ENCODE measurements at places on chromosomes 5 and 9. TPM values are rescaled to one million over a fixed set of nuclear protein-coding genes. Genes with fewer than 3 reads are reported as not detected.

- no peak overlapping the region for H3K27ac ChIP-seq
- H3K4me1 ChIP-seq, result no peaks in the 10 kb centered on the region
- H3K27me3 ChIP-seq, result no peaks in the 10 kb centered on the region
- no peak for DNase-seq
- H3K4me3 ChIP-seq, result no peak overlapping the region
Observed at GRCh38 chr5:145587308-145587672, 247.9 kb downstream of the PRELID2 start.

DNA sequence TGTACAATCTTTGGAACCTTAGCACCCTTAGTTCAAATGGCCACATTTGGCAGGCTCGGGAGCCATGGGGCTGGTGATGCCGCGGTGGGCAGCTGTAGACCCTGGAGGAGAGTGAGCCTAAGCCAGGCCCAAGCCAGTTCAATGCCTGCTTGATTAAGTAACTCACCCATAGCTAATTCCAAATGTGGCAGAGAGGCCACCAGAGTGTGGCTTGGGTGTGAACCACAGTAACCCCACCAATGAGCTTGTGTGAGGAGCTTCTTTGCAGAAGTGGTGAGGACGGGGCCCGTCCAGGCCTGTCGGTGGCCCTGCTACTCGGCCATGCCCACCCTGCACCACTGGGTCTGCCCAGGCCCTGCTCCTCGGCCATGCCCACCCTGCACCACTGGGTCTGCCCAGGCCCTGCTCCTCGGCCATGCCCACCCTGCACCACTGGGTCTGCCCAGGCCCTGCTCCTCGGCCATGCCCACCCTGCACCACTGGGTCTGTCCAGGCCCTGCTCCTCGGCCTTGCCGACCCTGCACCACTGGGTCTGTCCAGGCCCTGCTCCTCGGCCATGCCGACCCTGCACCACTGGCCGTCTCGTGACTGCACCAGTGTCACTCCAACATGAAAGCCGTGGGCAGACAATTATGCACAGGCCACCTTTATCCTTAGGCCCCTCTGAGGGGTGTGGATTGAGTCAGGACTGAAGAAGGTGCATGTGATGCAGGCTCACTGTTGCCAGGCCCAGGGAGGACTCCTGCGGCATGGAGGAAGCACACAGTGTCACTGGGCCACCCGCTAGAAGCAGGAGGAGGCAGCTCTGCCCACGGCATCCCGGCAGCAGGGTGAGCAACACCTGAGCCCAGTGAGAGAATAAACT, 75.4 kb downstream of the MRPL36 start:
- no peaks in the 10 kb centered on the region for H3K36me3 ChIP-seq
- no peak overlapping the region for H3K4me3 ChIP-seq
- peaks cover 9% of the 10 kb centered on the region for H3K27me3 ChIP-seq
- H3K4me1 ChIP-seq, result no peaks in the 10 kb centered on the region
- no peak for DNase-seq

- no peak overlapping the region for H3K4me3 ChIP-seq
- H3K27ac ChIP-seq, result no peak overlapping the region
- peaks cover 37% of the 10 kb centered on the region for H3K4me1 ChIP-seq
- H3K27me3 ChIP-seq, result no peaks in the 10 kb centered on the region
Observed at GRCh38 chr9:734831-735511, 106.5 kb upstream of the DMRT1 start.

The KIAA1958 gene
- 2.8 TPM for polyA plus RNA-seq

- no peak overlapping the region for H3K27ac ChIP-seq
- H3K4me1 ChIP-seq, result no peaks in the 10 kb centered on the region
- no peak overlapping the region for H3K4me3 ChIP-seq
- no peaks in the 10 kb centered on the region for H3K36me3 ChIP-seq
- DNase-seq, result no peak
Observed at GRCh38 chr9:36781533-36781932, 208.8 kb downstream of the MELK start.

- no peak overlapping the region for H3K4me3 ChIP-seq
- H3K36me3 ChIP-seq, result no peaks in the 10 kb centered on the region
- no peak overlapping the region for H3K27ac ChIP-seq
- no peaks in the 10 kb centered on the region for H3K4me1 ChIP-seq
- no peak for DNase-seq
- H3K27me3 ChIP-seq, result no peaks in the 10 kb centered on the region
Observed at GRCh38 chr5:128637031-128637430, 99.0 kb upstream of the FBN2 start.

GRCh38 chr5:170115925-170116324, 10.2 kb downstream of the FOXI1 start:
- DNase-seq, result no peak
- H3K4me1 ChIP-seq, result no peaks in the 10 kb centered on the region
- H3K27me3 ChIP-seq, result no peaks in the 10 kb centered on the region
- H3K36me3 ChIP-seq, result no peaks in the 10 kb centered on the region
- H3K27ac ChIP-seq, result no peak overlapping the region
- no peak overlapping the region for H3K4me3 ChIP-seq

- H3K27me3 ChIP-seq, result no peaks in the 10 kb centered on the region
- H3K27ac ChIP-seq, result no peak overlapping the region
- H3K36me3 ChIP-seq, result peaks cover 9% of the 10 kb centered on the region
- no peaks in the 10 kb centered on the region for H3K4me1 ChIP-seq
Observed at GRCh38 chr5:52870448-52870847, 82.7 kb downstream of the ITGA1 start.

The OLFM1 gene
- polyA plus RNA-seq, result 4.4 TPM

The TPPP gene
- polyA plus RNA-seq, result 1.7 TPM

- no peaks in the 10 kb centered on the region for H3K4me1 ChIP-seq
- H3K27me3 ChIP-seq, result peaks cover 7% of the 10 kb centered on the region
- H3K27ac ChIP-seq, result no peak overlapping the region
- H3K36me3 ChIP-seq, result peaks cover 18% of the 10 kb centered on the region
Observed at GRCh38 chr5:88718736-88719135, 164.2 kb downstream of the MEF2C start.

DNA sequence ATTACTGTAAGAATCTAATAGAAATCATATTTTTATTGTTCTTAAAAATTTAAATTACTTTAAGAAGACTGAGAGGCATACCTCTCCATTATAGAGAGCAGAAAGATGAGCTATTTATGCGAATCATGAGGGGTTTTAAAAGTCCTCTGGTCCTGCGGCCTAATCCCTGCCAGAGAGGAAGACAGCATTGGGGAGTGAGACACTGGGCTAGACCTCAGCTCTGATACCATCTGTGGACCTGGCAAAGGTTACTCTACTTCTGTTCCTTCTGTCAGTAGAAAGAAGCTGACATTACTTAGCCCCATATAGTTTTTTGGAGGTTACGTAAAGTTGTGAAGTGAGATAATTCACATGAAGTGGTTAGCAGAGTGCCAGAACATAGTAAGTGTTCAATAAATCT, 103.6 kb downstream of the CCDC192 start:
- H3K4me3 ChIP-seq, result no peak overlapping the region
- no peaks in the 10 kb centered on the region for H3K27me3 ChIP-seq
- no peaks in the 10 kb centered on the region for H3K36me3 ChIP-seq
- H3K27ac ChIP-seq, result no peak overlapping the region
- H3K4me1 ChIP-seq, result peaks cover 12% of the 10 kb centered on the region

The BTNL3 gene
- 0.61 TPM for polyA plus RNA-seq

The IL9 gene
- polyA plus RNA-seq, result not detected

DNA sequence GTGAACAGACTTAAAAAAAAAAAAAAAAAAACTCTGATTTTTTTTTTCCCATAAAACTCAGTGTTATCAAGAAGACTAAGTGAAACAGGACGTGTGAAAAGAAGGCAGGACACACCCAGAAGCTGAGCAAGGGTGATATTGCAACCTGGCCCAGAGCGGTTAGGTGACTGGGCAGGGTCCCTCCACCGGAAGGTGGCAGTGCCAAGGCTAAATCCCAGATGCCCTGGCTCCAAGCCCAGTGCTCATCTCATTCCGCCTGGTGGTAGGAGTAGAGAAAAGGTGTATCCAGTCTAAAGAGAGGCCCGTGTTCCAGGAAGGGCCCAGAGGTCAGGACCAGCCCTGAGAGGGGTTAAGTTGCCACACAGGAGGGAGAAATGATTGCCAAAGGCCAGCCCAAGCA, 51.5 kb upstream of the SAP30L start:
- H3K27ac ChIP-seq, result no peak overlapping the region
- H3K4me1 ChIP-seq, result peaks cover 17% of the 10 kb centered on the region
- no peaks in the 10 kb centered on the region for H3K27me3 ChIP-seq

The GRXCR2 gene
- not detected for polyA plus RNA-seq

GRCh38 chr5:88203981-88204750, 64.5 kb downstream of the TMEM161B start:
- no peak for DNase-seq
- no peaks in the 10 kb centered on the region for H3K4me1 ChIP-seq
- no peak overlapping the region for H3K27ac ChIP-seq
- H3K4me3 ChIP-seq, result no peak overlapping the region
- H3K27me3 ChIP-seq, result no peaks in the 10 kb centered on the region

- no peak for DNase-seq
- H3K27ac ChIP-seq, result no peak overlapping the region
- H3K27me3 ChIP-seq, result no peaks in the 10 kb centered on the region
- H3K36me3 ChIP-seq, result no peaks in the 10 kb centered on the region
- no peak overlapping the region for H3K4me3 ChIP-seq
- no peaks in the 10 kb centered on the region for H3K4me1 ChIP-seq
Observed at GRCh38 chr5:146369691-146370090, 31.1 kb downstream of the POU4F3 start.

DNA sequence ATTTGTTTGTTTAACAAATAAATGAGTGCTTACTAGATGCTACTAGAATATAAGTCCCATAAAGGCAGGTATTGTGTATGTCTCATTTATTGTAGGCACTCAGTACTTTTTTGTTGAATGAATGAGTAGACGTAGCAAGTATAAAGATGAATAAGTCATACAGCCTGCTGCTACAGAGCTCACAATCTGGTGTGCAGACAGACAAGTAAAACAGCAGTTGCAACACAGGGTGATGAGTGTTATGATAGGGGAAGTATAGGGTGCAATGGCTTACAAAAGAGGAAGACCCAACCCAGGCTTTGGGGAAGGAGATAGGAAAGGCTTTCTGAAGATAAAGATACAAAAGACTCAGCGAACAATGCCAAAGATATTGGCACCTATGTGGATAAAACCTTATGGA, 47.7 kb downstream of the SH3RF2 start:
- peaks cover 8% of the 10 kb centered on the region for H3K4me1 ChIP-seq
- DNase-seq, result no peak
- no peaks in the 10 kb centered on the region for H3K36me3 ChIP-seq
- H3K27me3 ChIP-seq, result no peaks in the 10 kb centered on the region

DNA sequence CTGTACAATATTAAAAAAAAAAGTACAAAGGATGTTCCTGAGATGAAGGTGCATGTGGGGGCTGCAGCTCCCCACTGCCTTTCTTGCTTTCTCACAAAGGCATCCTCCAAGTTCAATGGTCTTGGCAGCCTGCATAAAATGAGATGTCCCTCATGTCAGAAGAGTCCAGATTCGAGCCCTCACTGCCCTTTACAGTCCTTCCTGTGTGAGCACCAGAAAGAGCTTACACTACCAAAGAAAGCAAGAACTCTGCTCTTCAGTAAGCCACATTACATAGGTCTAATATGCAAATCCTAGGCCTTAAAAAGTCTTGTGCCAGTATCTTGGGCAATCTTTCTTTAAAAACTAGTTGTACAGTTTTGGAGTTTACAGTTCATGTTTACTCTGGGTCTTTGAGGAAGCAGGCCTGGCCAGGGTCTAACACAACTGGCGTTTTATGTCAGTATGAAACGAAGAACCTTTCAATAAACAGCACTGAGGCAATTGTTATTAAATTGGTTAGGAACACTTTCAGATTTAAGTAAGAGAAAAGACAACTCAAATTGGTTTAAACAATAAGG, 36.0 kb downstream of the CSF2 start:
- no peak overlapping the region for H3K4me3 ChIP-seq
- H3K4me1 ChIP-seq, result no peaks in the 10 kb centered on the region
- no peak for DNase-seq
- H3K36me3 ChIP-seq, result no peaks in the 10 kb centered on the region

GRCh38 chr5:158874792-158875191, 224.9 kb downstream of the EBF1 start:
- H3K4me1 ChIP-seq, result peaks cover 14% of the 10 kb centered on the region
- H3K27me3 ChIP-seq, result no peaks in the 10 kb centered on the region
- DNase-seq, result no peak

- no peaks in the 10 kb centered on the region for H3K27me3 ChIP-seq
- no peaks in the 10 kb centered on the region for H3K4me1 ChIP-seq
- no peak overlapping the region for H3K27ac ChIP-seq
- no peak for DNase-seq
Observed at GRCh38 chr9:8628791-8629190, 829.2 kb upstream of the DMAC1 start.

DNA sequence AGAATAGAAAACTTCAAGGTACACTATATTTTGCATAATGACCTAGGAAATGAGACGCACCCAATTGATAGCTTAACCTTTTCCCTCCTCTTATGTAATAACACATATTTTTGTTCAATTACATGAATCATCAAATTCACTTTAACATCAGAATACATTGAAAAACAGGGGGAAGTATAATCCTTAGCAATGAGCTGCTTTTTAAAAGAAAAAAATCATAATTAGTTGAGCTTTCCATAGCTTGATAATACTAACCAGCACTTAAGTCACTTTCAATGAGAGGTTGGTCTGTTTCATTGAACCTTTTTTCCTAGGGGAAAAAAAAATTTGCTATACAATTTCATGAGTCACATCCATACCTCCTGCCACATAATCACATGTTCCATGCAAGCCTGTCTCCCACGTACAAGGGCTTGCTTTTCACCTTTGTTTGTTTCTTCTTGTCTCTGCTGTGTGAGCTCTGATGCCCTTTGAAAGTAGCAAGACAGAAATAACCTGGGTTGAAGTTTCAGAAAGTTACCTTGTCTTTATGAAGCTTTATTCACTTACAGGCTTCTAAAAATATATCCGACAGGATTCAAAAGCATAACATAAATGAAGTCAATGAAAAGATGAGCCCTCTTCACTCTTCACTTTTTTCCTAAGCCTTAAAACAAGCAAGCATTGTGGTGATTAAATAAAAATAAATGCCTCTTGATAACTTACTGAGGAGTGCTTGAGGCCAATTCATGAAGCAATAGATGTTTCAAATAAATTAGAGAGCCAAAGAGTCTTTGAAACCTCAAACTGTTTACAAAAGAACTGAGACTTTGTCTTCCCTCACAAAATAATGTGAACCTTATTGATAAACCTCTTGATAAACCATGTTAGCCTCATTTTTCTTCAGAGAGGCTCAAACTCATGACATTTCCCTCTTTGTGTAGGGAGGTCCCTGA, 108.5 kb downstream of the FEM1C start:
- no peak for DNase-seq
- H3K27me3 ChIP-seq, result no peaks in the 10 kb centered on the region
- no peak overlapping the region for H3K27ac ChIP-seq
- no peaks in the 10 kb centered on the region for H3K4me1 ChIP-seq

- no peak overlapping the region for H3K4me3 ChIP-seq
- H3K27me3 ChIP-seq, result no peaks in the 10 kb centered on the region
- H3K4me1 ChIP-seq, result no peaks in the 10 kb centered on the region
- no peaks in the 10 kb centered on the region for H3K36me3 ChIP-seq
Observed at GRCh38 chr9:115633104-115633503, 515.1 kb upstream of the TNC start.

DNA sequence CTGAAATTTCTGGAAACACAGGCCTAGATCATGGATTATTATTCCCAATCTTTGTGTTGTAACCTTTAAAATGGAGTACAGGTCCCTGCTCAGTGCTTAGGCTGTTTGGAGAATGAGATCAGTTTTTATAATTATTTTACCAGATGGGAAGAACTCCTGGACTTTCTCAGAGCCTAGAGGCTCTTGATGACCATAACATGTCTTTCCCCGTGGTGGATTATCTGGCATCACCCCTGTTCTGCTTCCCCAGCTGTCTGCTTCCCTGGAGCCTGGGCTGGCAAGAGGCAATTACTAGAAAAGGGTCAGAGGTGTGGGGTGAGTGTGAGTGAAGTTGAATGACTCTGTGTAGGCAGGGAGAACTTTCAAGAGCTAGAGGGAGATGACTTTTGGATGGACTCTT, 143.0 kb downstream of the CARTPT start:
- H3K36me3 ChIP-seq, result no peaks in the 10 kb centered on the region
- DNase-seq, result no peak
- no peak overlapping the region for H3K27ac ChIP-seq
- no peak overlapping the region for H3K4me3 ChIP-seq
- H3K4me1 ChIP-seq, result no peaks in the 10 kb centered on the region
